ENCODE measurements at places on chromosomes 5 and 9.

DNA sequence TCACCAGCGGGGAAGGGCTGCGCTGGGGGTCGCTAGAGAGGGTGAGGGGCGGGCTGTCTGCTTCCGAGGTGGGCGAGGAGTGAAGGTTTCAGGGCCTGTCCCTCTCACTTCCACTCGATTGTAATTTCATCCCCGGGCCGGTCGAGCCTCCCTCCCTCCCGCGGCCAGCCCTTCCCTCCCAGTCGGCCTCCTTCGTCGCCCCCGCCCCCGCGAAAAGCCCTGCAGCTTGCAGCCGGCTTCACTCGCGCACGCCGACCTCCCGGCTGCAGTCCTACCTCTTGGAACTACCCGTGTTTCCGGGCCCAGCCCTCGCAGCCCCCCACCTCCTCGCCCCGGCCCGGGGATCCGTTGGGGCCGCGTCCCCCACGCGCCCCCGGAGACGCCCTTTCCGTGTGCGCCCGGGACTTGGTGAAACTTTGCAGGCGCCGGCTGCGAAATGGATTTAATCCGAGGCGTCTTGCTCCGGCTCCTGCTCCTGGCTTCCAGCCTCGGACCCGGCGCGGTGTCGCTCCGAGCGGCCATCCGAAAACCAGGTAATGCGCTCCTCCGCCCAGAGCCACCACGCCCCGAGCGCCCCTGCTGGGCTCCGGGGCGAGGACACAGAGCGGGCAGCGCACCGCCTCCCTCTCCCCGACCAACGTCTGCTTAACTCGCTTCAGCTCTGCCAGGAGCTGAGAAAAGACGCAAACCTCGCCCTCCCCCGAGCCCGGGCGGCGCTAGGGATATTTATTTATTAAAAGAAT, at the start of gene EGFLAM:
Gene EGFLAM (plus strand): TSS at position 241 of the 743 bp plus-strand sequence. CDS start 196 bp downstream, at position 437.
- DNase-seq, result no peak

- DNase-seq, result no peak
Observed at GRCh38 chr5:53446908-53447307, 33.5 kb upstream of the FST start.

DNA sequence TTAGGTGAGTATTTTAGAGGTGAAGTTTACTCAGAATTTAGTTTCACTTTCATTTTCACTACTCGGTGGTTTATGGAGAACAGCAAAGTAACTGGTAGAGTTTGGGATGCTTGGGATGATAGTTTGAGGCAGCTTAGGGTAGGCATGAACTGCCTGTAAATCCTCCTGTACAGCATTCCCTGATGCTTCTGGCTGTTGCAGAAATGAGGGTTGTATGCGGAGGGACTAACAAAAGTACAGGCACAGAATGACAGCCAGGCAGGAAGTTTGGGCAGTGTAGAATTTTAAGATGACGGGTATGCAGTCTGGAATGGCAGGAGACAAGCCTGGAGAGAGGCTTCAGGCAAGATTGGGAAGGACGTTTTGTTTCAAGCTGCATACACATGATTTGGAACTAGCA, 48.0 kb upstream of the FAM120AOS start:
- no peak for DNase-seq

- DNase-seq, result no peak
Observed at GRCh38 chr5:113047234-113047633, 70.6 kb downstream of the DCP2 start.

- no peak for DNase-seq
Observed at GRCh38 chr5:100790170-100790665, 112.9 kb downstream of the ST8SIA4 start.

- no peak for DNase-seq
Observed at GRCh38 chr5:65213921-65214525, 267.7 kb downstream of the ADAMTS6 start.
